ENCODE measurements at places on chromosomes 16 and 17.

DNA sequence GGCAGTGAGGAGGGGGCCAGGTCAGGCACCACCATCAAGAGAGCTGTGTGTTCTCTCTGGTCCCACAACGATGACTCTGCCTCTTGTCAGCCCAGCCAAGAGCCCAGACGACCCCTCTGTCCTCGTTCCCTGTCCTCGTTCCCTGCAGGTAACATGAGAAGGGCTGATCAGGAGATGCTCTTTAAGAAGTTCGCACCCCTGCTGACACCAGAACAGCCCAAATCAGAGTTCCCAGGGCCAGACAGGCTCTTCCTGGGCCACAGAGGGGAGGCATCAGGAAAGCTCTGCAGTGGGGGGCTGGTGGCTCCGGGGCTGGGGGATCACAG, 13.5 kb upstream of the DNAI2 start:
- DNase-seq = no peak

- no peak for DNase-seq
Measured at GRCh38 chr17:47882247-47882646, 13.8 kb upstream of the SP2 start.

GRCh38 chr16:19162085-19162484, 6.0 kb upstream of the SYT17 start:
- no peak for DNase-seq

DNA sequence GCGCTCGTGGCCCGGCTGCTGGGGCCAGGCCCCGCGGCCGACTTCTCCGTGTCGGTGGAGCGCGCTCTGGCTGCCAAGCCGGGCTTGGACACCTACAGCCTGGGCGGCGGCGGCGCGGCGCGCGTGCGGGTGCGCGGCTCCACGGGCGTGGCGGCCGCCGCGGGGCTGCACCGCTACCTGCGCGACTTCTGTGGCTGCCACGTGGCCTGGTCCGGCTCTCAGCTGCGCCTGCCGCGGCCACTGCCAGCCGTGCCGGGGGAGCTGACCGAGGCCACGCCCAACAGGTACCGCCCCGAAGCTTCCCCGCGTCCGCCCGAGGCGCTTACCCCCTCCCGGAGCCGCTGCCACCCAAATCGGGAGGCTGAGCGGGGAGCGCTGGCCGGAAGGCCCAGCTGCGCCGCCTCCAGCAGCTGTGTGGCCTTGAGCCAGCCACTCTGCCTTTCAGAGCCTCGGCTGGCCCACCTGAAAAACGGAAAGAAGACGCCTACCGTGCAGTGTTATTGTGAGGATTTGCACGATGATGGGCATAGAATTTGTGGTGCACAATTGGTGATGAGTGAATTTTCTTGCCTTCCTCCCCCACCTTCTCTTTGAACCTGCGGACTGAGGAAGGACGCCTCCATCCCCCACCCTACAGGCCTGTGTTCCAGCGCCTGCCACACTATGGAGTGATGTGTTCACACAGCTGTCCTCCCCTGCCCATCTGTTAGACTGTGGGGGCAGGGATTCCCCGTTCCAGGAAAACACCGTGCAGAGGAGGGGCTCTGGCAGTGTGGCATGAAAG, 523 bp downstream of the NAGLU start:
- peak; percentile 14 for DNase-seq

GRCh38 chr17:80158846-80159245, 11.0 kb upstream of the CARD14 start:
- DNase-seq = no peak

DNA sequence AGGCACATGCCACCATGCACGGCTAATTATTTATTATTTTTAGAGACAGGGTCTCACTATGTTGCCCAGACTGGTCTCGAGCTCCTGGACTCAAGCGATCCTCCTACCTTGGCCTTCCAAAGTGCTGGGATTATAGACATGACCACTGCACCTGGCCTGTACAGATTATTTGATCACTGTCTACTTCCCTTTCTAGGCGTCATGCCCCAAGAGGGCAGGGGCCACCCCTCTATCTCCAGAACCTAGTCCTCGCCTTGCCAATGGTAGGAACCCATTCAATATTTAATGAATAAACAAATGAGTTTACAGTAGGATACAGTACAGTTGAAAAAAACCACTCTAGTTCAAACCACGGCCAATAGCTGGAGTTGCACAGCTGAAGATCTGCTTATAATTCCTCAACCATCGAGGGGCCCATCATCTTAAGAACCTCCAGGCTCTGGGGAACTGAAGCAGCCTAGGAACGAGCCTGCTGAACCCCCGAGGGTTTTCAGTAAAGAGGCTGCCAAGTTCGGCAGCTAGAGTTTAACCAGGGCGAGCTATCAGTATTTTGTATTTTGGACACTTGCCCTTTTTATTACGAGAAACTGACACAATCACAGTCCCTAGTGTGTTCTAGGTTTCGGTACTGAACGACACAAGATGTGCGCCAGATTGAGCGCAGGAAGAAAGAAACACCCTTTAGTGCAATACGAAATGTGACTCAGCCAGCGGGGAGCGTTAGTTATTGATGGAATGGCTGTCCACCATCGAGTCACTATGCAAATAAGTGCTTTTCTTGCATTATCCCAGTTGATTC, 14.6 kb downstream of the ADCY9 start:
- DNase-seq = no peak

DNA sequence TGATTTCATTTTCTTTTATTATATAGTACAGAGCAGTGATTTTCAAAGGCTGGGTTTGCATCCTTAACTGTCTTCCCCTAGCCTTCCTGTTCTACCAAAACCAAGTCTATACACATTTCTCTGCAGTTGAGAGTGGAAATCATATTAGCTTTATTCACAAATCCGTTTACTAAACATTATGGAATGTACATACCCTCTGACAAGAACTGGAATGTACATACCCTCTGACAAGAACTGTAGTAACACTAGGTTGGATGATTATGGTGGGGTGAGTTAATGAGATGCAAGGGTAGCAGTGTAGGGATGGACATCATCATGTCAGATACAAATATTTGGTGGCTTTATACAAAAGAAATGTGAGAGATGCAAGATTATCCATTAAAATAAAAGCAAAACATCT, 154.8 kb downstream of the CYB561 start:
- DNase-seq = no peak

GRCh38 chr16:73483076-73483791, 435.3 kb upstream of the ZFHX3 start:
- no peak for DNase-seq

DNA sequence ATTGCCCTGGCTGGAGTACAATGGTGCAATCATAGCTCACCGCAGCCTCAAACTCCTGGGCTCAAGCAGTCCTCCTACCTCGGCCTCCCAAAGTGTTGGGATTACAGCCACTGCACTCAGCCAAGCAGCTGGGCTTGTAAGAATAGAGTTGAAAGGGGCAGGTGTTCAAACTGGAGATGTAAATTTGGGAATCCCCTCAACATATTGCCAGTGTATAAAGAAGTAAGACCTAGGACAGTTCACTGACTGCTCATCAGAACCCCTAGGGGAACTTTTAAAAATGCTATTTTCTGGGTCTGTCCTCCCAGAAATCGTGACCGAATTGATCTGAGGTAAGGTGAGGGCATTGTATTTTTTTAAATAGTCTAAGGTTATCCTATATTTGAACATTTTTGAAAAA, 8.9 kb upstream of the DNAJA2 start:
- DNase-seq = no peak

DNA sequence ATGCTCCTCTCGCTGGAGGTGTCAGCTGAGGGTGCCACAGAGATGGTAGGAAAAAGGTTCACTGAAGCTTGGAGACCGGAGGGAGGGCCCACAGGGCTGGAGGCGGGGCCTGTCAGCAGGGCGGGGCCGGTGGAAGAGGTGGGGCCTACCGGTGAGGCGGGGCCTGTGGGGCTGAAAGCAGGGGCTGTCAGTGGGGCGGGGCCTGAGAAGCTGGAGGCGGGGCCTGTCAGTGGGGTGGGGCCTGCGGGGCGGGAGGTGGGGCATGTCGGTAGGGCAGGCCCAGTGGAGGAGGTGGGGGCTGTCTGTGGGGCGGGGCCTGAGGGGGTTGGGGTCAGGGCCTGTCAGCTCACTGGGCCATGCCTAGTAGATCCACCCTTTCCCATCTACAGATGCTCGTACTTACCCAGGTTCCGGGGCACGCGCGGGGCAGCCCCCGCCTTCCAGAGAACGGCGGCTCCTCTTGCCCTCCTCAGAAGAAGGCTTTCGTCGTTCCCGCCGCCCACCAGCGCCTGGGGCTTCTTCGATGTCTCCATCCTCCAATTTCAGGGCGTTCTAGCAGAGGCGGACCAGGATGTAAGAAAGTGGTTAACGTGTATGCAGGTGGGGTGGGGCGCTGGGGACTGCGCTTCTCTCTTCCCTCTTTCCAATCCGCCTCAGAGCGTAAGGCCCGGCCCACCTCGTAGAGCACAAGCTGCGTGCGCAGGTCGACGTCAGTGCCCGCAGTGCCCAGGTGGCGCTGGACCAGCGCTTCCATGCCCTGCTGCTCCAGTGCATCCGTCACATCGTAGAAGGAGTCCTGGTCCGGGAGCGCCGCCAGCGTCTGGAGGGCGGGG, 9.8 kb downstream of the TMEM208 start:
- DNase-seq = no peak

- DNase-seq = no peak
Measured at GRCh38 chr16:46751381-46751780, 3.2 kb upstream of the MYLK3 start.

DNA sequence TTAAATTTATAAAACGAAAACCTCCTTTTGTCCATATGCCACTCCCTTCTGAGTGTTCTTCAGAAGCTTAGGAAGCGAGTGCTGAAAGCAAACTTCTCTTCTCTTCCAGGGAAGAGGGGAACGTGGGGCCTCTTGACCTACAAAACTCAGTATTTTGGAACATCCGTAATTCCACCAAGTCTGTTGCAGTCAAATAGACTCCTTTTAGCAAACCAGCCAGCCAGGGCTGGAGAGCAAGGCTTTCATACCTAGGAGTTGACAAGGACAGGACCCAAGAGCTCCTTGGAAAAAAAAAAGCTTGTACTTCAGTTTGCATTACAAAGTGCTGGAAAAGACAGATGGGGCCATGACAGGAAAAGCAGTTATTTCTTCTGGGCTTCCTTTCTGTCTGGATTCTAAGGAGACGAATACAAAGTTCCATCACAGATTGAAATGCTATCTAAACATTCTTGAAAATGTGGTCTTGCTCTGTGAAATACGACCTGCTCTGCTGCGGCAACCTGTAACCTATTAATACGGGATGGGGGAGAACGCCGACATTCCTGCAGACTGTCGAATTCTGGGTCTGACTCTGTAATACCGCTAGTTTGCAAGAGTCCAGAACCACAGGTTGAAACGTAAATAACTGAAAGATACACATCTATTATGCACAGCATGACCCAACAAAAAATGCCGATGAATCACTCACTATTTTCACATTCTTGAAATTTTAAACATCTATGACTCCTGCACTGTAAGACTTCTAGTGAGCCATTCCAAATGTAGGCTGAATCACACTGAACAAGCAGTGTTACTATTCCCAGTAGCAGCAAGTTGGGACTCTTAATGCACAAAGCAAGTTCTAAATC, 20.6 kb downstream of the VPS53 start:
- DNase-seq = no peak

Measured in activated CD8-positive, alpha-beta memory T cell treated with anti-CD3 and anti-CD28 coated beads for 1 hour (primary cell).